AG09319 (cell line): ENCODE measurements at places on chromosomes 2 and 18.

DNA sequence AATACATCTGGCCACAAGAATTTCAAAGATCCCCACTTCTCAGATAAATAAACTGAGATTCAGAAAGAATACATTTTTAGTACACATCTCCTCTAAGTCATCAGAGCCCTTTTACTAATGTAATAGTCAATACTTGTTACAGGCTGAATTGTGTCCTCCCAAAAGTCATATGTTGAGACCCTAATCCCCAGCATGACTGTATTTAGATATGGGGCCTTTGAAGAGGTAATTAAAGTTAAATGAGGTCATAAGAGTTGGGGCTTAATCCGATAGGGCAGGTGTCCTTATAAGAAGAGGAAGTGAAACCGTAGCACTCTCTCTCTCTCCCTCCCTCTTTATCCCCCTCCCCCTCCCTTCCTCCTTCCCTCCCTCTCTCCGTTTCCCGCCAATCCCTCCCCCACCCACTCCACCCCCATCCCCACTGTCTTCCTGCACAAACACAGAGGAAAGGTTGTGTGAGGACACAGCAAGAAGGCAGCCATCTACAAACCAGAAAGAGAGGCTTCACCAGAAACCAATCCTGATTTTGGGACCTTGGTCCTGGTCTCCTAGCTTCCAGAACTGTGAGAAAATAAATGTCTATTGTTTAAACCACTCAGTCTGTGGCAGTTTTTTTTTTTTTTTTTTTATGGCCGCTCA is 66.6 kb upstream of the ZNF397 start:
- DNase-seq, result no peak

- no peak for DNase-seq
These were observed 25.1 kb downstream of the ADRA2B start for GRCh38 chr2:96091141-96091710.

GRCh38 chr2:96964221-96964905 is 22.0 kb downstream of the FAM178B start:
- no peak for DNase-seq

DNA sequence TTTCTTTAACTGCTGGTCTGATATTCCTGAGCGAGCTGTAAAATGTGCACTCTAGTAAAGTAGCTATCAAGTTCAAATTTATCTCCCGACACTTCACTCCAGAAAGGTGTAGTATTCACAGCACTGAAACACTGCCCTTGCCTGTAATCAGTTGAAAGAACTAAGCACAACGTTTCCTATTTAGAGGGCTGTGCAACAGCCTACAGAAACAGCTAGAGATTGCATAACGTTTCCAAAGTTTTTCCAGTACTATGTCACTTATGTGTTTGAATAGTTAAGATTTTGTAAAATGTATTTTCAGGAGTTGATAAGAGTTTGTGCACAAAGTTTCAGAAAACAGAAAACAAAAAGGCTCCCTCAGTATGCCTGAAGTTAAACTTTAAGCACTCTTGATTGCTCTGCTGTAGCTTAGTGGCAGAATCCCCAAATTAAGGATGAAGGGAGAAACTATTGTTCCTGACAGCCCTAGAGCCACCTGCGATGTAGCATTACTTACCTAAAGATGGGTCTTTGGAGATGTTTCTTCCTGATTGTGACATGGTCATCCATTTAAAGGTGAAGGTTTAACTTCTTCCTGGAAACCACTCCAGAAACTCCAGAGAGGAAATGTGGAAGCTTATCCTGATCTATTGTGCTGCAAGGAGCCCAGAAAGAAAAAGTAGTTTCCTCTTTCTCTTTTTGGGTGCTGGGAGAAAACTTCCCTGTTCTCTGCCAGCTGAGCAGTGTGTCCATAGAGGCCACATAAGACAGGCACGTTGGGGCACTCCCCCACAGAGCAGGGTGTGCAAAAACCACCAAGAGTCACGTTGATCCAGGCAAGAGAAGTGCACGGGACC is 536 bp downstream of the PDE1A start:
- DNase-seq, result no peak

DNA sequence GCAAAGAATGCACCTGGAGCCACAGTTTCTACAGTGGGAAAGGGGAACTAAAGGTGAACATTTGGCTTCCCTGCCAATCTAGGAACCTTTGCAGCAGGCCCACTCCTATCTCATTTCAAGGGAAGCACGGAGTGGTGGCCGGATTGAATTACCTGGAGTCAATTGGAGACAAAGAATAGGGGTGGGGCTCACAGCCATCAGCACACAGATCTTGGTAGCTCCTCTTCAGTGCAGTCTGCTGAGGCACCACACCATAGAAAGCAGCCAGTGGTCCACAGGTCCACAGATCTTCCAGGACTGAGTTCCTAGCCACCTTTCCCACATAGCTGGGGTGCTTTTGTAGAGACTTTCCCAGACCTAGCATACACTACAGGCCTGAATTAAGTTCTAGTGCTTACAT is 43.5 kb upstream of the NXPH2 start:
- no peak for DNase-seq

- no peak for DNase-seq
These were observed 63.4 kb upstream of the CYP20A1 start for GRCh38 chr2:203175371-203175770.

DNA sequence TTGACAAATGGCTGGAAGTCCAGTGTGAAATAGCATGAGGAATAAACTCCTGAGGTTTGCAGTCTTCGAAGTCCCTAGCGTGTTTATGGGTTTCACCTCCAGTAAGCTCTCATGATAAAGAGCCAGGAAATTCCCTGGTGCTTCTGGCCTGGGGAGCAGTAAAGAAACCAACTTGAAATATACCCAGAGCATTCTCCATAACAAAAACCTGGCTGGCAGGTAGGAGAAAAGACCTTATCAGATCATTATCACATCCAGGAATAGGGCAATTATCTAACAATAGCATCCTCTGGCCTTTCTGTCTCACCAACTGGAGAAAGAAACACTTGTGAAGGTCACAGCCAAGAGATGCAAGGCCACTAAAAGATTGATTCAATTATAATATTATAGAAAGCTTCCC is 513.6 kb upstream of the LRRTM4 start:
- DNase-seq, result no peak

GRCh38 chr2:105747991-105748390 is 3.3 kb downstream of the NCK2 start:
- no peak for DNase-seq

DNA sequence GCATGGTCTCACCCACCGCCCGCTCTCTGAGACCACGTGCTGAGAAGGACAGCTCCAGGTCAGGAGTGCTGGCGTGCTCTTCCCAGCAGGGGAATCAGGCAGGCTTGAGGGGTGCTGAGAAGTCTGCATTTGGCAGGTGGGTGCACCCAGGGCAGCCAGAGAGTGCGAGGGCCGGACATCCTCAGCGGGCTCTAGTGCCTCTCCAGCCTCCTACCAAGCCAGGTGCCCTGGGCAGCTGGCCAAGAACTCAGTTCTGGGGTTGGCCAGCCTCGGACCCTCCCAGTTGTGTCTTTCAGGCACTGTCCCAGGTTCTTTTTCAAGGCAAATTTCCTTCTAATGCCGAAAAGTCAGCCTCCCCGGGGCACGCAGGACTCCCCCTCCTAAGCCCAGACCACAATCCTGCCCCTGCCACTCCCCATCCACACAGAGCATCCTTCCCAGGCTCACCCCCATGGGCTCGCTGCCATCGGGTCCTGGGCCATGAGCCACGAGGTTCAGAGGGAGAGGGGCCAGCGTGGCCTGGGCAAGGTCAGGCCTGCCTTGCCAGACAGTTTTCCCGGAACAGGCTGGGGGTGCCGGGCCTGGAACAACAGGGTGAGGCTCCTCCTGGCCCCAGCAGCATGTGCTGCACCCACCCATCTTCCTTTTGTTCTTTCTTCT is 52.2 kb upstream of the GPC1 start:
- no peak for DNase-seq

DNA sequence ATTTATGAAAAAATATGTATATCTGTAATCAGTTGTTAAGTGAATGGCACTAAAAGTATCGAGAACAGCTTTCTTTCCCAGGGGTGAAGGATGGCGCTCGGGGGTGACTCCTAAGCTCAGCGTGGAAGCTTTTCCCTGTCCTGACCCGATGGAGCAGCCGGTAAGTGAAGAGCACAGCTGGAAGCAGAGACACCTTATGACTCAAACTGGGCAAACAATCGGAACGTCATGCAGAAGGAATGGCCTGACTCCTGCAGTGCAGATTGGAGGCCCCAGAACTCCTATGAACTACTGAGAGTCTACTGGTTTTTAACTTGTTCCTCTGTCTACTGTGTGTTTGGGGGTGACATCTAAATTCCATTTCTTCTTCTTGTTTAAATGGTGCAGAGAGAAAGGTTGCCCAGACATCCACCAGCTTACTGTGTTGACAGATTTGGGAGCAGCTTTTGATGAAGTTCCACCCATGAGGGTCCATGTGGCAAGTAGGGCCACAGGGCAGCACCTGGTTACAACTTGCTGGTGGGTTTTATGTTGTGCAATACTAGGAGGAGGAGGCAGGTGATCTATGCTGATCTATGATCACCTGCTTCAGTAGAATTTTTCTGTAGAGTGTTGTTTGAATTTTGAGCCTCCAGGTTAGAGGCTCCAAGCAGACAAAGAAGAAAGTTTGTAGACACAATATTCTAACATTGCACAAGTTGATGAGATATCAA is 52.8 kb upstream of the TMEM182 start:
- no peak for DNase-seq

DNA sequence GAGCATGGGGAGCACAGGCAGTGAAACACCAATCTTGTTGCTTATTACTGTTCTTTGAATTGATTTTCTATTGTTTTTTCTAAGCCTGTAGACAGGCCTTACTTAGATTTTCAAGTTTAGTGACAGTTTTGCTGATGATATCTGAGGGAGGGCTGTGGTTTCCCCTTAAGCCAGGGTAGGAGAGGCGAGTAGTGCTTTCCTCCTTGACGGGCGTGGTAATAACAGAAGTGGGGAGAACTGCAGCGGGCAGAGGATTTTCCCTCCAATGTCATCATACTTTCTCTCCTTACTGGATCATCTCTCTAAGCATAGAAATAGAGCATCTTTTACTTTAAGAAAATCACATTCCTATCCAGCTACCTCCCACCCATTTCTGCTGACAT is 314.4 kb downstream of the ALK start:
- no peak for DNase-seq

DNA sequence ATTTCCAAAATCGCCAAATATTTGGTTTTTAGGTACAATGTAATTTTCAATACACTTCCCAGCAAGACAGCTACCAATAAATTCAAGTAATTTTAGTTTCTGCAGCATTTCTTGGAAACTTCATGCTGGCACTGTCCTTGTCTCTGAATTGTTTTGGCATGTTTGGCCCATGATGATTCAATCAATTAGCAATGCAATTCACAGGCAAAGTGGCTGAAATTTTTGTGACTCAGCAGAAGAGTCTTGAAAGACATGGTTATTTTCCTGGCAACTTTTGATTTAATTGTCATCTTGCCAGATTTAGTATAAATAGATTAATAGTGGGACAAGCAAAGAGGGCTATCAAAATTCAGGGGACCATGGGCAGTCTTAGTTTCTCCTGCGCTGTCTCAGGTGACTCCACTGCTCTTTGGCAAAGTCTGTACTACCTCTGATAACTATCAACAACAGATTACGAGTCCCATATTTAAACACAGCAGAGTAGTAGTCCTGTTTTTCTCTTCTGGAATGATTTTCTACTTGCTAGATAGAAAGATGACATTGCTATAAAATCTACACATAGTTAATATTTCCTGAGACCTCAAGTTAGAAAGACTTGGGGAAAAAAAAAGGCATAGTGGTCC is 88.9 kb upstream of the CYP26B1 start:
- peak; percentile 56 for DNase-seq

GRCh38 chr2:8576525-8577167 is 105.2 kb upstream of the ID2 start:
- DNase-seq, result no peak

GRCh38 chr2:100767810-100768806 is 51.8 kb upstream of the NPAS2 start:
- no peak for DNase-seq

GRCh38 chr18:3479978-3480509 is 30.1 kb downstream of the TGIF1 start:
- no peak for DNase-seq

GRCh38 chr2:83459456-83459855 is 999.6 kb downstream of the SUCLG1 start:
- no peak for DNase-seq

GRCh38 chr2:25315316-25315680 is 26.4 kb downstream of the DNMT3A start:
- DNase-seq, result no peak

GRCh38 chr2:65142515-65142914 is 12.6 kb upstream of the RAB1A start:
- no peak for DNase-seq

GRCh38 chr2:240996161-240996833 is 2.1 kb upstream of the SNED1 start:
- DNase-seq, result no peak

- DNase-seq, result no peak
These were observed 31.1 kb upstream of the EPC2 start for GRCh38 chr2:148613231-148614013.

GRCh38 chr18:52341103-52341432 is 1.1 kb downstream of the DCC start:
- DNase-seq, result no peak

GRCh38 chr2:222774941-222775340 is 85.9 kb upstream of the ACSL3 start:
- DNase-seq, result no peak

- no peak for DNase-seq
These were observed 18.4 kb downstream of the PREPL start for GRCh38 chr2:44342854-44343253.

DNA sequence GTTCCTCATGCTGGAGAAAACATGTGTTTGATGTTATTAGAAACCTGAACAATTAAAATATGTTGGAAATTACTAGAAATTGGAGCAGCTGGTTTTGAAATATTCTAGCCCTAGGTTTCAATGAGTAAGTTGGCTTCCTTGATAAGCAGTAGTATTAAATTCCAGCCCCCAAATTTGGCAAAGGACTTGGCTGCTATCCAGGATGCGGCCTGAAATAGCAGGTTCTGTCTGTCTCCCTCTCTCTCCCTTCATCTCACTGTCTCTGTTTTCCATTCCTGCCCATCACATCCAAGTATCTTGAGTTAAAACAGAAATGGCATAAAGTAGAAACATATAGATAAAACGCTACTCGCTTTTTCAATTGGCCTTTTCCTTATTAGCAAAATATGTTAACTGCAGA is 20.9 kb upstream of the GPR45 start:
- no peak for DNase-seq

- no peak for DNase-seq
These were observed 4.2 kb downstream of the ZAP70 start for GRCh38 chr2:97717613-97717995.

DNA sequence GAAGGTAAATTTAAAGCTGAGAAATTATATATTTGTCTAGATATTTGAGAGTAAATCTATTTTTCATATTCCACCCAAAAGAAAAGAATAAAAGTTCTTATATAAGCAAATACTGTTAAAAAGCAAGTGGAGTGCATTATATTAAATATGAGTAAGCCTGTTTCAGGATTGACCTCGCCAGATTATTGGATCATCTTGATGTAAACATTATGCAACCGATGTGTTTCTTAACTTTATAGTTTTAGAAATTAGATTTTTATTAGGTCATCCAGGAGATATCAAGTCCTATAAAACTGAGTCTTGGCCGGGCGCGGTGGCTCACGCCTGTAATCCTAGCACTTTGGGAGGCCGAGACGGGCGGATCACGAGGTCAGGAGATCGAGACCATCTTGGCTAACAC is 100.3 kb upstream of the MSTN start:
- no peak for DNase-seq

- DNase-seq, result no peak
These were observed 5.2 kb downstream of the ANKRD23 start for GRCh38 chr2:96838345-96839292.
